ENCODE measurements at places on chromosomes 5 and 9.

- DNase-seq: no peak
These were observed 27.0 kb downstream of the PLPPR1 start for GRCh38 chr9:101055516-101055915.

- DNase-seq: no peak
These were observed 194.5 kb downstream of the TRIO start for GRCh38 chr5:14337593-14337992.

GRCh38 chr5:111703662-111704061, 53.3 kb downstream of the NREP start:
- DNase-seq: no peak

- DNase-seq: no peak
These were observed 65.8 kb downstream of the TSTD2 start for GRCh38 chr9:97567182-97567893.

DNA sequence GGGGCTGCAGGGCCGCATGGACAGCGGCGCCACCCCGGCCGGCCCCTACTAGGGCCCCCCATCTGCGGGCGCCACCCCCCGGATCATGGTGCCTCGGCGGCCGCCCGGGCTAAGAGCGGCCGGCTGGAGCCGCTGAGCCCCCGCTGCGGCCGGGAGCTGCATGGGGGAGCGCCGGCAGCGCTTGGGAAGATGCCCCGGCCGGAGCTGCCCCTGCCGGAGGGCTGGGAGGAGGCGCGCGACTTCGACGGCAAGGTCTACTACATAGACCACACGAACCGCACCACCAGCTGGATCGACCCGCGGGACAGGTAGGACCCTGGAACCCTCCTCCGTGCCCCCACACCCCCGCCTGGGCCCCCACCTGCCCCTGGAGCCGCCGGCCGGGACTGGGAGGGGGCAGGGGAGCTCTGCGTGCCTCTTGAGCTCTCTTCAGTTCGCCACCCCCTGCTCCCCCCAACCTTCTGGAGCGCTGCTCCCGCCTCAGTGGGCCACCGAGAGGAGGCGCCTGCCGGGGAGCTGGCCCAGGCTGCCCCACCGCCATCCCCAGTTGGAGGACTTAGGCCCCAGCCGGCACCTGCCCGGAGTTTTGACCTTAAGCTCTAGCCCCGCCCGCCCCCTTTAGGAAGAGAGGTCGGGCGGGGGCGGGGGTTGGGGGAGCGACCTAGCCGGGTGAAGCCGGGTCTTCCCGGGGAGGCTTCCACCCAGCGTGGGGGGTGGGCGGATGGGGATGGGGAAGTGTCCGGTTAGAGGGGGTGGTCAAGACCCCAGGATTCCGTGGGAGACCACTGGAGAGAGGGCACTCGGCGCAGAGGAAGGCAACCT, 730 bp downstream of the WWC1 start:
- no peak for DNase-seq

GRCh38 chr5:159449925-159450324, 119.6 kb upstream of the IL12B start:
- DNase-seq: no peak

Measured in NCI-H460 (cell line).